ENCODE measurements at places on chromosomes 7 and 10.
A peak's percentile ranks its signal among the peaks of the same experiment; 100 is the strongest.

DNA sequence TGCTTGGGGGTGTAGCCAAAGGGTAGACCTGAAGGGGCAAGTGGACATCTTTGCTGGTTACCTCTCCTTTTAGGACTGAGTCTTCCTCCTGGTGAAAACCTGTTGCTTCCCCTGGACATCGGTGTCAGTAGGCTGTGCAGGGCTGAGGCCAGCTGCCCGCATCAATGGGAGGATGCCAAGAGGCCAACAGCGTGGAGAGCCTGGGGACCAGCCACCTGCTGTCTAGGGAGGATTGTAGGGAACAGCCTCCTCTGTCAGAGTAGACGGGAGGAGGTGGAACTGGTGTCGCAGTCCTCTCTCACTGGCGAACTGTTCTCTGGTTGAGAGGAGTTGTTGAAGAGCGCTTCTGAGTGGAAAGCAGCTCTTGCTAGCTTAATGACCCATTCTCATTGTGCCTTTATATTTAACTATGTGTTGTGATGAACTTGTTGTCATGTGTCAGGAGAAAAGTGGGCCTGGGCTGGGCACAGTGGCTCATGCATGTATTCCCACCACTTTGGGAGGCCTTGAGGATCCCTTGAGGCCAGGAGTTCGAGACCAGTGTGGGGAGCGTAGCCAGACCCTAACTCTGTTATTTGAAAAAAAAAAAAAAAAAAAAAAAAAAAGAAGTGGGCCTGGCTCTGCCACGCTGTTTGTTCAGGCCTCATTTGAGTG, 1.8 kb downstream of the SUFU start:
- DNase-seq = no peak

DNA sequence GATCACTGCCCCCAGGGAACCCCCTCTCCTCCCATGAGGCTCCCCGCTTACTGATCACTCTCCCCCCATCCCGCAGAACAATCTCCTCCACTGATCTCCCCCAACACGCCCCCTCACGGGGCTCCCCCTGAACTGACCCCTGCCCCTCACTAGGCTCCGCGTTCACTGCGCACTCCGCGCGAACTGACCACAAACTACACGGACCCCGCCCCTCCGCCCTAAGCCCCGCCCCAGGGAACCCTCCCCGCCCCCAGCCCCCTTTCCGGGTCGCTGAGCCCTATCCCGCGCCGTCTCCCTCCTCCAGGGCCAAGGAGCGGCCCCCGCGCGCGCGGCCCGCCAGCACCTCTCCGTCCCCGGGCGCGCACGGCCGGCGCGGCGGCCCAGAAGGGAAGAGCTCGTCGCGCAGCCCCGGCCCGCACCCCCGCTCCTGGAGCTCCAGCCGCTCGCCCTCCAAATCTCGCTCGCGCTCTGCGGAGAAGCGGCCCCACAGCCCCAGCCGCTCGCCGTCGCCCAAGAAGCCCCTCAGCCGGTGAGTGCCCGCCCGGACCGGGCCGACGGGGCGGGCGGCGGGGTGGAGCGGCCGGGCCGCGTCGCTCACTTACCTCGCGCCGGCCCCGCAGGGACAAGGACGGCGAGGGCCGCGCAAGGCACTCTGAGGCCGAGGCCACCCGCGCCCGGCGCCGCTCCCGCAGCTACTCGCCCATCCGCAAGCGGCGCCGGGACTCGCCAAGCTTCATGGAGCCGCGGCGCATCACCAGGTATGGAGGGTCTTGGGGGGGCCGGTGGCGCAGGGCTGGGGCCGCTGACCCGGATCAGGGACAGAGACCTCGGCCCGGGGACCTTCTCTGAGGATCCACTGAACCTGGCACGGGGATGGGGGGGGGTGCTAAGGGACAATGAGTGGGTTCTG, 19.9 kb upstream of the HSPB1 start:
- peak; percentile 27 for DNase-seq

DNA sequence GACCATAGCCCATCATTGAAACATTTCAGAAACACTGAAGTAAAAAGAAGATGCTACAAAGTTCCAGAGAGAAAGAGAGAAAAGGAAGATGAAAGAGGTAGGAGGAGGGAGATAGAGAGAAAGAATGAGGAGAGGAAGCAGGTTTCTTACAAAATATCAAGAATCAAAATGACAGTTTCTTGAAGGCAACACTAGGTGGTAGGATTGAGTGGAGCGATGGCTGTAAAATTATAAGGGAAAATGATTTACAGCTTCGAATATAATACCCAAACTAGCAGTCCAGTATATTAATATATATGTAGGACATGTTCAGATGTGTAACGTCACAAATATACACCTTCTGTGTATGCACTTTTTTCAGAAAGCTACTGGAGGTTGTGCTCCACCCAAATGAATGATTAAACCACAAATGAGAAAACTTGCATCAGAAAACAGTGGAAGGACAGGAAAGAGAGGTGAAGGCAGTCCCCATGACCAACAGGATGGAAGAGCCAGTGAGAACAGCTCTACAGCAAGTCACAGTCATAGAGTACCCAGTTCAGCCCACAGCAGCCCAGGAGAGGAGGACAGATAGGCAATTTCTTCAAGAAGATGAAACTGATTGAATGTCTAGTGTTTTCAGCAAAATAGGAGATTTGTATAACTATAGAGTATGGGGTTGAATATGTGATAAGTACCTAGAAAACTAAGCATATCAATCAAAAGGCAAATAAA, 151.5 kb upstream of the TARP start:
- DNase-seq = no peak

GRCh38 chr10:21300551-21300950, 224.9 kb downstream of the SKIDA1 start:
- DNase-seq = no peak

DNA sequence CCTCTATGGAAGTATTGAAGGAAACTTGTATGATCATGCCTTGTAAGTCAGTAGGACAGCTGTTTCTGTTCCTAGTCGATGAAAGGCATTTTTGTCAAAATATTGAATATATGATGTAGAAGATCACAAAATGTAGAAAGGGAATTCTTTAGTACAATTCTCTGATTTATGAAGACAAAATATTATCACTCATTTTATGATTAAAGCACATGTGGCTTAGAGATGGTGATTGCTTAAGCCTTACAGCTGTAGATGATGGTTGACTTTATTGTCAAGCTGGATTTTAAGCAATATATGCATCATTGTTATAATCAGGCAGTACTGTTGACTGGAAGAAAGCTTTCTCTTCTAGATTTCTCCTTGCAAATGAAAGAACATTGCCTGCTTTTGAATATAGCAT, 26.4 kb downstream of the MXI1 start:
- DNase-seq = no peak

Data from NCI-H146 (cell line).